ENCODE measurements at places on chromosomes 6 and 20.

DNA sequence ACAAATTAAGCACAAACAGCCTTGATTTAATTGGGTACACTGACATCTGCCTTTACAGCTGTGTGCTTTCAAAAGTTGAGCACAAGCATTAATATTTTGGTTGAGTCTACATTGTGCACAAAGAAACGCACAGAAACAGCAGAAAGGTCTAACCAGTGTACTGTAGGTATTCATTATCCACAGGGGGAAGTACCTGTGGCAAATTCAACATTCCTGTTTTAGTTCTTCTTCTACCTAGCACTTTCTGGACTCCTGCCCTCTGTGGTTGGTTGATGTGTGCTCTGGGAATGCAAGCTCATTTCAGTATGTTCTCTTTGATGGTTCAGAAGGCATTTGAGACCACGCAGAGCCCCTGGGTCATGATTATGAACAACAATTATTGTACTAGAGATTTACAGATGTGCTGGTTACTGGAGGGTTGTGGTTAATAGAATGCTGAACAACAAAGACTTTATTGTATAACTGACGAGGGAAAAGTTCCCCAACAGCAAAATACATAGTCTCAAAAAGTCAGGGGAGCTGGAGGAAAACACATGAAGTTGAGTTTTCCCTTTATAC lies 26.6 kb upstream of the DAAM2 start:
- no peak for DNase-seq

DNA sequence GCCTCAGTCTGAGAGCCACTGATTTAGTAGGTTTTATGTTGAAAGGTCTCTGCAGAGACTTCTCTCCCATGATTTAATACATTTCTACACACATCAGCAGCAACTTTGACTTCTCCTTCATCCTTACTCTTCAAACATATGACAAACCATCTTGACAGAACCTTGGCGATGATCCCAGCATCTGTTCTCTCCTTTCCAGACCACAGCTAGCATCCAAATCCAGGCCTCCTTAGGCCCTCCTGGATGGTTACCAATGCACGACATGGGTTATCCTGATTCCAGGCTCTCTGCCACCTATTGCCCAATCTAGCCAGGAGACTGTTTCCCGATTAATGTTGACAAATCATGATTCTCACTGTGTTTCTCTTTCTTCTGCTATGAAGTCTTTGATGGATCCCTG lies 16.8 kb downstream of the LAMA4 start:
- DNase-seq, result no peak

- no peak for DNase-seq
Measured at GRCh38 chr6:37723016-37723415, 25.3 kb upstream of the MDGA1 start.

DNA sequence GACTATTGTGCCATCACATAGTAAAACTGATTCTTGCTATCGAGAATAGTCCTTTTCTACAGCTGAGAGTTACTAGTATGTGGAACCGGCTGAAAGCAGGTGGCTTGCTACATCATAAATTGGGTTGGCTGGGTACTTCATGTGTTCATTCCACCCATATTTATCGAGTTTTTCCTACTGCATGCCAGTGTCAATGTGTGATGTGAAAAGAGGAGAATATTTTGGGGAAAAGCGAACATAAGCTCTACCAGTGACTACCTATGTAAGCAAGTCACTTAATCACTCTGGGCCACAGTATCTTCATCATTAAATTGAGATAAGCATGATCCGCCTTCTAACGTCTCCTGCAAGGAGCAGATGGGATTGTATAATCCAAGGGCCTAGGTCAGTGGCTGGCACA lies 61.0 kb downstream of the TSHZ2 start:
- DNase-seq, result no peak

- no peak for DNase-seq
Measured at GRCh38 chr6:152401978-152402377, 235.2 kb downstream of the SYNE1 start.

DNA sequence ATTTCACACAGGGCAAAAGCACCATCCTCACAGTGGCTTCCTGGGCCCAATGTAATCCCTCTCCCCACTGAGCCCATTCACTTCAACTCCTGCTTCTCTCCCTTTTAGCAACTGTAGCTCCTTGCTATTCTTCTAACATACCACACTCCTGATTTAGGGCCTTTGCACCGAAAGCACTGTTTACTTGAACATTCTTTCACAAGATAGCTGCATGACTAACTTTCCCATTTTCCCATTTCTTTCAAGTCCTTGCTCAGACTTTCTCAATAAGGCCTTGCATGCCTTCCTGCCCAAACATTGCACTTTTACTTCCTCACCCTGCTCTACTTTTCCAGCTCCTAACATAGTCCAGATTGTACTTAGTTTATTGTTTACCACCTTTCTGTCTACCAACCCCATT lies 73.0 kb downstream of the SHPRH start:
- DNase-seq, result no peak

DNA sequence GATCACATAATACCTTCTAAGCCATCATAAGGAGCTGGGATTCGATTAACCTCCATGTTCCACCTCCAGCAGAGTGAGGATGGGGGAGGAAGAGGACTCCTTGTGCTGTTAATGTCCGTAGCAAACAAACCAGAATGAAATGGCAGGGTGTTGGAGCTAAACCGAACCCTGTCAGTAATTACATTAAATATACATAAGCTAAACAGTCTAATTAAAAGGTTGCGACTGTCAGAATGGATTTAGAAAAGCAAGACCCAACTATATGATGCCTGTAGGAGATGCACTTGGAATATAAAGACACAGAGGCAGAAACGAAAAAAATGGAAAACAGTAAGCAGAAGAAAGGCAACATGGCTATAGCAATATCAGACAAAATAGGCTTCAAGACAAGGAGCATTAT lies 13.2 kb downstream of the PREX1 start:
- no peak for DNase-seq

Measured in stimulated activated CD4-positive, alpha-beta T cell treated with anti-CD3 and anti-CD28 coated beads, Interleukin-1b, Interleukin-23, amount 100 ng/mL, for 4 hours (primary cell).